Left lung (tissue), 14 donors: ENCODE measurements at places on chromosomes 4 and X.

DNA sequence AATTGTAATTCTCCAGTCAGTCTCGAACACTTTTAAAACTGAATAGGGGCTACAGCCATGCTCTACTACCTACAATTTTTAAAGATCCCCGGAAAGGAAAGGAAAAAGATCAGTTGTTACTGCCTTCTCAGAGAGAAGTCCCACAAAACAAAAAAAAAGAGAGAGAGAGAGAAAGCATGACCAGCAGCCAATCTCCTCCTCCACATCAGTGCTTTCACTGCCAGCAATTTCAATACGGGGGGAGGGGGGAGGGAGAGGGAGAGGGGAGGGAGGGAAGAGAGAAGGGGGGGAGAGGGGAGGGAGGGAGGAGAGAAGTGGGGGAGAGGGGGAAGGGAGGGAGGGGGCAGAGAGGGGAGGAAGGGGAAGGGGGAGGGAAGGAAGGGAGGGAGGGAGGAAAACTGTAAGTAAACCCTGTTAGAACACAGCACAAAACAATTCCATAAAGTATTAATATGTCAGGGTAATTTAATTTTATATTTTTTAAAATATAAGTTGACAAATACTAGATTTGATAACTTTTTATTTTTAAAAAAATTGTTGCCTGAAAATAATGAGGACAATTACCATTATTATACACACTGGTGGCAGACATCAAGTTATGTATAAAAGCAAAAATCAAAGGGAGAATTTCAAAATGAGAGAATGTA lies 108.0 kb downstream of the LRBA start:
- H3K4me3 ChIP-seq, result no peak overlapping the region
- no peaks in the 10 kb centered on the region for H3K27me3 ChIP-seq
- H3K36me3 ChIP-seq, result no peaks in the 10 kb centered on the region
- H3K4me1 ChIP-seq, result no peaks in the 10 kb centered on the region

- no peak overlapping the region for H3K4me3 ChIP-seq
- no peaks in the 10 kb centered on the region for H3K4me1 ChIP-seq
- no peaks in the 10 kb centered on the region for H3K36me3 ChIP-seq
- no peak overlapping the region for H3K27ac ChIP-seq
- H3K27me3 ChIP-seq, result peaks cover 9% of the 10 kb centered on the region
Measured at GRCh38 chr4:13559413-13559812, 15.1 kb upstream of the NKX3-2 start.

- no peaks in the 10 kb centered on the region for H3K27me3 ChIP-seq
- DNase-seq, result peak; percentile 8
- no peak overlapping the region for H3K4me3 ChIP-seq
- H3K27ac ChIP-seq, result peak overlapping the region; percentile 57
Measured at GRCh38 chr4:152106113-152106763, 345.4 kb upstream of the GATB start.

DNA sequence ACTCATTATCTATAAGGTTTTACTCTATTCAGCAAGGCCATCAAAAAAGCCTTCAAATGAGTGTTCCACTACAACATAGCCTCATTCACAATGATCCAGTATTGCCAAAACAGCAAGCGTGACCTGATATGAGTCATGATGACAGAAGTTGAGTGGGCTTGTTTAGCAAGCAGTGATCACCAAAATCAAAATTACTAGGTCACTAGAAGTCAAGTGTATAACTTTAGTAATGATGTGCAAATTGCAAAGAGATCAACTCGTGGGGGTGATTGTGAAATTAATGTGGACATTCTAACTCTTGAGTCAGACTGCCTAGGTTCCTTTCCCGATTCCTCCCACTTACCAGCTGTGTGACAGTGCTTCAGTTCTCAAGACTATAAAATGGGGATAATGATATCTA lies 124.5 kb downstream of the CHM start:
- no peak overlapping the region for H3K27ac ChIP-seq
- peak; percentile 25 for DNase-seq
- no peak overlapping the region for H3K4me3 ChIP-seq

GRCh38 chr4:90084967-90085295 lies 42.3 kb upstream of the CCSER1 start:
- DNase-seq, result no peak
- H3K4me1 ChIP-seq, result no peaks in the 10 kb centered on the region
- H3K27me3 ChIP-seq, result no peaks in the 10 kb centered on the region
- H3K27ac ChIP-seq, result no peak overlapping the region
- H3K4me3 ChIP-seq, result no peak overlapping the region

DNA sequence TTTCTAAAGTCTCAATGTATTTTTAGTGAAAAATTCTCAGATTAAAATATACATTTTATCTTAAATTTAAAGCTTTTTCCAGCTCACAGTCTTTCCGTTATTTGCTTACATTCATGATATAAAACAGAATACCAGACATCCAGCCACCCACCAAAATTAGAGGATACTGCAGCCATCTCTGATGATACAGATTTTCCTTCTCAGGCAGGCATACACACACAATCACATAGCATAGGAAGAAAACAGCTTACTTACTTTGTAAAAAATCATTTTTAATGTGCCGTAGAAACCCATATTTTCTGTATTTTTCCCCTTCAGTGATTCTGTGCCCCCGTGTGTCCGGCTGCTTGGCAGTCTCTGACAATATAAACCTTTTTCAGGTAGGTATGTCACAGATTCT lies 183.7 kb downstream of the FBXW7 start:
- no peaks in the 10 kb centered on the region for H3K27me3 ChIP-seq
- H3K4me1 ChIP-seq, result peaks cover 9% of the 10 kb centered on the region
- no peaks in the 10 kb centered on the region for H3K36me3 ChIP-seq
- peak overlapping the region; percentile 76 for H3K27ac ChIP-seq

DNA sequence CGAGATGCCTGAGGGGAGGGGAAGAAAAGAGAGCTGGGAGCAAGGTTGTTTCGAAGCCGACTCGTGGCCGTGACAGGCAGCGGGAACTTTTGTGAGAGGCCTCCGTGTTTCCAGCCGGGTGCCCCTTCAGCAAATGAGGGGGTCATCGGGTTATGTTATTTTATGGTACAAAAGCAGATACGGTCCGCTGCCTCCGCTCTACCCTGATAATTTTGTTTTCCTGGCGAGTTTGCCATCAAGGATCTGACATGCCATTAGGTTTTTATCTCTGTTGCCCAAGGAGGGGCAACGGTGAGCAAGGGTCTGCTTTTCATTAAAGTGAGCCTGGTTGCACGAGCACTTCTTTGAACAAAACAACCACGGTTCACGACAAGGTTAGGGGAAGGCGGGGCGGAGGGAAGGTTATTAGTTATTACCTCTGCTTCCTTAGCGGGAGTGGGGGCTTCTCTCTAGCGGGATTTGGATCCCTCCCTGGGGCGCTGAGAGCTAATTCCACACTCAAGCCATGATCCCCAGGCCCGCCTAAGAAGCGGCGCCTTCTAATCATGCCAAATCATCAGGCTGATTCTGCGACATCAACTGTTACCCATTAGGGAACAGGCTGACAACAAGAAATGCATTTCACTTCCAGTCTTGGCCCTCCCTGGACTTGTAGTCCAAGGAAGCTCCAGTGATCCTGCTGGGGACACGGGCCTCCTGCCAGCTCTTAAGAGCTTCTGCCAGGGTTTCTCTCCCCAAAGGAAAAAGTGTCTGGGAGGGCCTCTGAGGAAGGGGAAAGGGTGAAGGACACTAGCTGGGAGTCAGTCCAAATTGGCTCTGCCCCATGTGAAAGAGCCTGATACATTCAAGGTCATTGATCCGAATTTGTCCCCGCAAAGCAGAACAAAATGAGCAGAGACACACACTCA lies 617.7 kb downstream of the MID1IP1 start:
- no peak overlapping the region for H3K27ac ChIP-seq
- no peak overlapping the region for H3K4me3 ChIP-seq
- H3K36me3 ChIP-seq, result no peaks in the 10 kb centered on the region
- no peaks in the 10 kb centered on the region for H3K4me1 ChIP-seq

GRCh38 chr4:79551555-79551954 lies 143.5 kb upstream of the GK2 start:
- no peak for DNase-seq
- H3K4me3 ChIP-seq, result no peak overlapping the region
- H3K27ac ChIP-seq, result no peak overlapping the region

DNA sequence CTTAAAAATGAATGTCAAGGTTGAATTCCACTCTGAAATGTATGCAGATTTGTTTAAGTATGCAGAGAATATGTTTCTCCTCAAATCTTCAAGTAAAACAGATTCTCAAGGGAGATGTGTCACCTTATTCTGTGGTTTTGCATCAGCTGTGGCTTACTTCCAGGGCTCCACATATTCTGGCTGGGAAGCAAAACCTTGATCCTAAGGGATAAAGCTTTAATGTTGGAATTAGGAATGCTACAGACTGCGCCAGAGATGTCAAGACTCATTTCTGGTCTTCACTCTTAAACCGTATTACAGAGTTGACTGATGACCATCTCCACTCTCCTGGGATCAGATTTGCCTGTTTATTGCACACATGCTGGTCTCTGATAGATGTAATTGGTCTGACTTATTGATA lies 143.9 kb upstream of the DIPK2B start:
- H3K27me3 ChIP-seq, result no peaks in the 10 kb centered on the region
- H3K36me3 ChIP-seq, result no peaks in the 10 kb centered on the region
- no peak overlapping the region for H3K27ac ChIP-seq

- no peaks in the 10 kb centered on the region for H3K27me3 ChIP-seq
- DNase-seq, result no peak
- no peaks in the 10 kb centered on the region for H3K36me3 ChIP-seq
- H3K4me3 ChIP-seq, result no peak overlapping the region
Measured at GRCh38 chr4:36214735-36215485, 29.4 kb downstream of the ARAP2 start.
